ENCODE measurements at places on chromosomes 11 and 22.

DNA sequence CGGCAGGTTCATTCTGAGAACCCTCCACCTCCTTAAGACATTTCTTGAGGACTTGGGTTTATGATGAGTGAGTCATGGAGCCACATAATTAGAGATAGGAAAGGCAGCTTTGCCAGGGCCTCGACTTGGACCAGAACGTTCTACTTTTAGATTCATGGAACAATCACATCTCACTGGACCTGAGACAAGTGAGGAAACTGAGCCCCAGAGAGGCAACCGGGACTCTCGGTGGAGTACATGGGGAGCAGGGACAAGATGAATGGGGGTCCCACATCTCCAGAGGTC, 59.5 kb downstream of the LINC01488 start:
- no peak for DNase-seq

DNA sequence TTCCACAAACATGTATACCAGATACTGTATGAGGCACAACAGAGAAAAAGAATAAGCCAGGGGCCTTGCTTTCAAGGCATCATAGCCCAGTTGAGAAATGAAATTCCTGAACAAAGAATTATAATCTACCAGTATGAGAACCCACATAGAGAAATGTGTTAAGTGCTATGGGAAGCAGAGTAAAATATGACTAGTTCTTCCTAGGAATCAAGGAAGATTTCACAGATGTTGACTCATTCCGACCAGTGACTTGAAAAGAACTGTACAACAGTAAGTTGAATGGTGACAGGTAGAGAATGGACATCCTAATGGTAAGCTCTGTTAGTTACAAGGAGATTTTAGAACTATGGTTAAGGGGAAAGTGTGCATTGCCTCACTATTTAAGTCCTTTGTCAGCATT, 102.6 kb downstream of the TRIM44 start:
- no peak for DNase-seq

DNA sequence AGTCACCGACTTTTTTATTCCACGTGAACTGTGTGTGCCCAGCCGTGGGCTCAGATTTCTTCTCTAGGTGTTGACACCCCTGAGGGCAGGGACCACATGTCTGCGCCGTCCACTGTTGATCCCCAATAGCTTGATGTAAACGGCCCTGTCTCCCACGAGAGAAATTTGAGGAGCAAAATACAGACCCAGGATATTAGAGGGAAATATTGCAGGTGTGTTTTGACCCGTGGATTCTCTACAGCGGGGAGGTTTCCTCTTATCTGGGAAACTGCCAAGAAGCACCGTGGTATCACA, 437.5 kb downstream of the TBC1D22A start:
- no peak for DNase-seq

DNA sequence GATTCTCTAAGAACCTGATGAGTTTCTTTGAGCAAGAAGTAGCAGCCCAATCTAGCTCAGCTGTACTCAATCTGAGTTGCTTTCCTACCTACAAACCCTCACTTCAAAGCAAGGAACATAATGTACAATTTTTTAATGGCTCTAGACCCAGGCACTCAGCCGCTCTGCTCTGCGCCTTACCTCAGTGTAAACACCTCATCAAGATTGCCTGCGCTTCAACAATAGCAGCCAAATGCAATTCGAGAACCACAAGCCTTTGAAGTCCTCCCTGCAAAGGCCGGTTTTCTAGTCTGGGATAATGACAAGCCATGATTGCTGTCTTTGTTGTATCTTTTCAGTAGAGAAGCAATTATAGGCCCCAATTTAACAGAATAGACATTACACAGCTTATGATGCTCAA, 38.0 kb downstream of the JHY start:
- DNase-seq, result no peak

DNA sequence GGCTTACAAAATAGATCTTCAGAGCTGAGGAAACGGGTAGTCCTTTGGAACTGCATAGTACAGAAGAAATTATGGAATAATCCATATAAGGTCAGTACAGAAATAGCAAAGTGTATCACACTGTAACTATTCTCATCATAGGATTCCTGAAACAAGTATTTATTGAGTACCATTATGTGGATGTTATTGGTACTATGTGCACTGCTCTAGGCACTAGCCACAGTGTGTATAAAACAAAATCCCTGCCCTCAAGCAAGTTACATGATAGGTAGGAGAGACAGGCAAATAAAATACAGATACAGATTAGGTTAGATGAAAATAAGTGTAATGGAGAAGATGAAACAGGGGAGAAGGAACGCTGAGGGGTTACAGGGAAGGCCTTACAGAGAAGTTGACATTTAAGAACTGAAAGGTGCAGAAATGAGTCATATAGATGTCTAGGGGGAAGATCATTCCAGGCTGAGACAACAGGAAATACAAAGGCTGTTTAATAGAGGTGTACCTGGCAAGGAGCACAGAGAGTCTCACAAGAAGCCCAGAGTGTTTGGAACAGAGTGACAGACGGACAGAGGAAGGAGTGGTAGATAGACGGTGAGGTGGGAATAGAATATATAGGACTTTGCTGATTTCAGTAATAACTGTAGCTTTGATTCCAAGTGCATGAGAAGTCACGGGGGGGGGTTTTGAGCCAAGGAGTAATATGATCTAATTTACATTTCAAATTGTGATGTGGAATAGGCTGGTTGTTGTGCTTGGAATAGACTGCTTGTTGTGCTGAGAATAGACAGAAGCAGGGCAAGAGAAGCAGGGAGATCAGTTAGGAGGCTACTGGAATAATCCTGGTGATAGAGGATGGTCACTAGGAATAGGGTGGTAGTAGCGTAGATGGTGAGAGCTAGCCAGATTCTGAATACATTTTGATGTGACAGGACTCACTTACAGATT, 13.7 kb downstream of the RNF141 start:
- no peak for DNase-seq

GRCh38 chr11:72038491-72038890, 39.8 kb downstream of the IL18BP start:
- DNase-seq, result no peak

DNA sequence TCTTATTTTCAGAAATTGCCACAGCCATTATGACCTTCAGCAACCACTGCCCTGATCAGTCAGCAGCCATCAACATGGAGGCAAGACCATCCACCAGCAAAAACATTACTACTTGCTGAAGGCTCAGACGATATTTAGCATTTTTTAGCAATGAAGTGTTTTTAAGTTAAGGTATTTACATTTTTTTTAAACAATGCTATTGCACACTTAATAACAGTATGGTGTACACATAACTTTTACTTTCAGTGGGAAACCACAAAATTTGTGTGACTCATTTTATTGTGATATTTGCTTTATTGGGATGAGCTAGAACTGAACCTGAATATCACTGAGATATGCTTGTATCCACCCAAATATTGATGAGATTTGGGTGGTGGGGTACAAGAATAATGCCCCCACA, 110.9 kb downstream of the TSPAN18 start:
- no peak for DNase-seq
